ENCODE measurements at places on chromosomes 1 and 21.

- DNase-seq, result no peak
Observed at GRCh38 chr1:47024141-47024801, 802 bp downstream of the CYP4X1 start.

- no peak for DNase-seq
Observed at GRCh38 chr1:113282008-113282892, 108.1 kb upstream of the MAGI3 start.

DNA sequence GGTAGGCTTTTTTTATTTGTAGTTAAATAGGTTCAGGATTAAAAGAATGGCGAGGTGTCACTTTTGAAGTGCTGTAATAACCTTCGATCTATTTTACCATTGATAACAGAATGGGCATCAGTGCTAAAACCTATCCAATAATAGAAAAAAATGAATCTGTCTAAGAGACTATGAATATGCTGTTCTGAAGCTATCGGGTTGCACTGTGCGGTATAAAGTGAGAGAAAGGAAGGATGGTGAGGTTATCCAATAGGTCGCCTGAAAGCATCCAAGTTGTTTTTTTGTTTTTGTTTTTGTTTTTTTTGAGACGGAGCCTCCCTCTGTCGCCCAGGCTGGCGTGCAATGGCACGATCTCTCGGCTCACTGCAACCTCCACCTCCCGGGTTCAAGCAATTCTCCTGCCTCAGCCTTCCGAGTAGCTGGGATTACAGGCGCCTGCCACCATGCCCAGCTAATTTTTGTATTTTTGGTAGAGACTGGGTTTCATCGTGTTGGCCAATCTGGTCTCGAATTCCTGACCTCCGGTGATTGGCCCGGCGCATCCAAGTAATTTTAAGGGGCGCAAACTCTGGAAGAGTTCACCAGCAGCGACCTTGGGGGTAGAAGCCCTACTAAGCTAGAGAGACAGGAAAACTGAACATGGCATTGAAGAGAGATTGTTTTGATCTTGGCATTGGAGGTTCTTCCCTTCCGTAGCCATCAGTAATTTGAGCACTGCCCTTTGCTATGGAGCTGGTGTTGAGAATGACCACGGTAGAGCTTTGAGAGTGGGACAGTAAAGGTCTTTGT lies 8.7 kb upstream of the MDM4 start:
- no peak for DNase-seq

DNA sequence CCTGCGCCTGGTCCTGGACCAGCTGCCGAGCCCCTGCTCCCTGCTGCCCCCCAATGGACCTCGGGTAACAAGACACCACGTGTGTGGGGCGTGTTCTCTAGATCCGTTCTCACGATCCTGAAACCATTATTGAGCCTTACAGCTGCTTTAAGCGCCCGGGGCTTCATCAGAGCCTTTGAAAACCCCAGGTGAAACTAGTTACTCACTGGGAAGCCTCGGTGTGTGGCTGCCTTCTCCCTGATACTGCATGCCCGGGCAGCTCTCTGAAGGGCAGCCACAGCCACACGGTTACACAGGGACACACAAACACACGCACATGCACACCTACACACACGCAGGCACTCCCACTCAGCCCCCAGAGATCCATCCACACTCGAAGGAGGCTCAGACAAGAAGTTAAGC lies 5.3 kb downstream of the HES2 start:
- no peak for DNase-seq

DNA sequence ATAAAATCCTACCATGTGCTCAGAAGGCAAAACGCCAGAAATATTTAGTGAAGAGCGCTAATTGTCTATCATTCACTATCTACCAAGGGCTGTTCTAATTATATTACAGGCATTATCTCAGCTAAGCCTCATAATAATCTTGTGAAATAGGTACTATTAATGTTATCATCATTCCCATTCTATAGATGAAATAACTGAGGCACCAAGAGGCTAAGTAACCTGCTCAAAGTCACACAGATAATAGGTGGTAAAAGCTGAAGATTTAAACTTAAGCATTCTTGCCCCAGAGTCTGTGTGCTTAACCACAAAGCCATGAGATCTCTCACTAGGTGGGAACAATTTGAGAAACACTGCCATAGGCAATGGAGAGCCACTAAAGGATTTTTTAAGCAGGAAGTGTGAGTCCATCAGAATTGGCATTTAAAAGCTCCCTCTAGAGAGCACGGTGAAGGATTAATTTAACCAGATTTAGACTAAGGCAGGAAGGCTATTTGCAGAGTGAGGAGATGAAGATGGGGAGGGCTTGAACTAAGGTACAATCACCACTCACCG lies 1.7 kb upstream of the SMAP2 start:
- DNase-seq, result no peak

DNA sequence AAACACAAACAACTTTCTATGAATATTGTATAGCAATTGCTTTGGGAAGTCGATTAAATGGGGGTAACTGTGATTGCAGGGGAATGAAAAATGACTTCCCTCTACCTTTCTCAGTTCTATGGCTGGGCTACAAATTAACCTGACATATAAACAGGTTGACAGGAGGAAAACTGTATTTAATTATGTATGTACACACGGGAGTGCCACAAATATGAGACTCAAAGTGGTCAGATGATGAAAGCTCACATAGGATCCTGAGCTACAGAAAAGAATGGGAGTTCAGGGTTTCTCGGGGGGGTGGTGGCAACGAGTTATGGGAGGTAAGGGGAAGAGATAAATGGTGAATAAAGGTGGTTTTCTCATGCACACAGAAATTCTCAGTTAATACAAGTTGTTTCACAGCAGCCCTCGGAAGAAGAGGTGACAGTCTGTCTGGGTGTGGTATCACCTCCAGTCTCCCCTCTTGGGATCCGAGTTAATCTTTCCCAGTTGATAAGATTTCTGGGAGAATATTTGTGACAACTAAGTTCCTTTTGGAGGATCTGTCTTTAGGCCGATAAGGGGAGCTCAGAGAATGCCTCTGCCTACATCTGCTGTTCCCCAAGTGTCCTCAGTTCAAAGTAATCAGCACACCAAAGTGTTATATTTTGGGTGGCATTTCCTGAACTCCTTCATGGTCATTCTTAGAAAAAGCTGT lies 26.3 kb downstream of the GADD45A start:
- DNase-seq, result no peak

DNA sequence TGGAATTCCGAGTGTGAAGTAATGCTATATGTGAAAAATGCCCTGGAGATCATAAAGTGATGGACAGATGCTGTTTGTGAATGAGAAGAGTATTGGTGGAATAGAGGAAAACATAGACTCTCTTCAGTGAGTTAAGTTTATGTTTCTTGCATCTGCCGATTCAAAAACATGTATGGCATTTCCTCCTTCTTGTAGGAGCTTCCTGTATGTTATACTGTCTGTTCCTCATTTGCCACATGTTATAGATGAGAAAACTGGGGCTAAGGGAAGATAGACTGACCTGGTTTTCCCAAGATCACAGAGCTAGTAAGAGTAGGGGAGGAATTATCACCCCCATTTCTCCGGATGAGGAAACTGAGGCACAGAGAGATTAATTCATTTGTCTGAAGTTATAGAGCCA lies 41.1 kb upstream of the IL20 start:
- DNase-seq, result no peak

GRCh38 chr1:50181027-50181663 lies 72.4 kb downstream of the ELAVL4 start:
- no peak for DNase-seq

DNA sequence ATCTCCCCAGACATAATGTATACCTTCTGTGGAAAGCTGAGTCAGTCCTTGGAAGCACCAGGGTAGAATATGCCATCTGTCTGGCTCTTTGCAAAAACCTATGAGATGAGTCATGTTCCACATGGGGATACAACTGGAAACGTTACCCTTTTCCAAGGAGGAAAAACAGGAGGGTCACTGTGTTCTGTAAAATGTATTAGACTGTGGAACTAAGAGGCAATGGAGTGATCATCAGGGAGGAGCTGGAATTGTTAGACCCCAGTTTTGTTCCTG lies 16.1 kb upstream of the PSMD4 start:
- DNase-seq, result no peak

GRCh38 chr1:162677607-162678371 lies 45.5 kb downstream of the DDR2 start:
- DNase-seq, result no peak
